ENCODE measurements at places on chromosomes 13 and 19.

DNA sequence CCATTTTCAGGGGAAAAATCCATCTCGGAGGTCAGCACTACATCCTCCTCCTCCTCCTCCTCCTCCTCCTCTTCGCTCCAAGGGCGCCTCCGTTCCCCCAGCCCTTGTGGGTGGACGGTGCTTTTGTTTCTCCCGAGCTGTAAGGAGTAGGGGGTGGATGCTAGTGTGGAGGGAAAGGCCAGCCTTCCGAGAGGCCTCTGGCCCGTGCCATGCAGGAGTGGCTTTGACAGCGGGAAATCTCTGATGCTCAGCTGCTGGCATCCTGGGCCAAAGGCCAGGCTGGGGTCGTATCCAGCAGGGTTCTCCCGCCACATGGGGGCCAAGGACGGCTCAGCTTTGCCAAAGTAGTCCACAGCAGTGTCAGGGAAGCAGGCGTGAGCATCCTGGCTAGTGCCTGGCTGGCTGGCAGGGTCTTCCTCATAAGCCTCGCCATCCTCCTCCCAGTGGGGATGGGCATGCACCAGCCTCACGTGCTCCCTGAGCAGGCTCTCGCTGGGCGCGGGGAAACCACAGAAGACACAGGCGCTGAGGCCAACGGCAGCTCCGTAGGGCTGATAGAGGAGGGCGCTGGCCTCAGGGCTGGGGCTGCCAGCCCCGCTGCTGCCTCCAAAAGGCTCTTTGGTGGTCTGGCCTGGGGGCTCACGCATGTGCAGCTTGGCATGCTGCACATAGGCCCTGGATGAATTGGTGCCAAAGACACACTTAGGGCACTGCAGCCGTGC is 10.5 kb downstream of the WIZ start:
- DNase-seq, result no peak

DNA sequence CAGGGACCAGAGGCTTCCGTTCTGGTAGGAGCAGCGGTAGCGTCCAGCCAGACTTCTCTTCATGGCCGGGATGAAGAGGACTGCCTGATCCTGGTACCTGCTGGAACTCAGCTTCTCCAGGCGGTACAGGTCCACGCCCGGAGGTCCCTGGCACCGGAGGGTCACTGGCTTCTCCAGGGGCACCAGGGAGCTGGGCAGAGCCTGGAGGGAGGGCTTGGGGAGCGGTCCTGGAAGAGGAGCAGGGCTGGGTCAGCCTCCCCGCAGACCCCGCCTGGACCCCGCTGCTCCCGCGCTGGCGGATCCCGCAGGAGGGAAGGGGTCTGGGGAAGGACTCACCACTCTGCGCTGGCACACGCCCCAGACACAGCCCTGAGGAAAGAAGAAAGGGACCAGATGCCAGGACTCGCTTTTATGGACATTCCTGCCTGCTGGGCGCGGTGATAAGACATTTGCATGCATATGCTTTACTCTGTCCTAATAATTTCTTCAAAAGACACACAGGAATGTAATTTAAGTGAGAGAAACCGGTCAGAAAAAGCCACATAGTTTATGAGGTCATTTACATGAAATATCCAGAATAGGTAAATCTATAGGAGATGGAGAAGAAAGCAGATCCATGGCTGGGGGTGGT is 5.8 kb downstream of the GP6 start:
- no peak for DNase-seq

- peak; percentile 70 for DNase-seq
Observed at GRCh38 chr19:42270346-42271044, 1.4 kb downstream of the CIC start.

DNA sequence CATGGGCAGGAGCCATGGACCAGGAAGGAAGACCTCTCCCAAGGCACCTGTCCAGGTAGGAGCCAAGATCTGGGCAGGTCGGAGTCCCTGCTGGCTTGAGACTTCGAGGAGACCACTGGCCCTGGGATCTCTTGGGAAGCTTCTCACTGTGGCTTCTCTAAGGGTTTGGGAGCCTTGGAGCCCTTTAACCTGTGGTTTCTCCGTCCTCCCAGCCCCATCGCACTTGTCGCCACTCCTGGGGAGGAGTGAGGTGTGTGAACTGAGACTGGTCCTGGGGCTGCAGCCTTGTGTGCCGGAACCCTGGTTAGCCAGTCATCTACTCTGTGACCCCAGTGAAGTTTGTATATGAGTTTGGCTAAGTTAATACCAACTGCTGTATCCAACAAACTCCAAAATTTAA is 8.2 kb downstream of the ZNF805 start:
- no peak for DNase-seq

DNA sequence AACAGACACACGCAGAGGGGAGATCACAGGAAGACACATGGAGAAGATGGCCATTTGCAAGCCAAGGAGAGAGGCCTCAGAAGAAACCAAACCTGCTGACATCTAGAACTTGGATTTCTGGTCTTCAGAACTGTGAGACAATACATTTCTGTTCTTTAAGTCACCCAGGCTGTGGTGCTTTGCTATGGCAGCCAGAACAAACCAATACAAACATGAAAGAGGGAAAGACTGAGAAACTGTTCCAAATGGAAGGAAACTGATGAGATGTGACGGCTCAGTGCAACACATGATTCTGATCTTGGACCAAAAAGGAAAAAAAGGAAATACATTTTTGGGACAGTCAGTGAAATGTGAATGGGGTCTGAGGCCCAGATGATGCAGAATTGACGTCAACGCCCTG is 30.2 kb upstream of the SACS start:
- no peak for DNase-seq

- DNase-seq, result no peak
Observed at GRCh38 chr19:12513531-12514061, 29.0 kb upstream of the ZNF709 start.

DNA sequence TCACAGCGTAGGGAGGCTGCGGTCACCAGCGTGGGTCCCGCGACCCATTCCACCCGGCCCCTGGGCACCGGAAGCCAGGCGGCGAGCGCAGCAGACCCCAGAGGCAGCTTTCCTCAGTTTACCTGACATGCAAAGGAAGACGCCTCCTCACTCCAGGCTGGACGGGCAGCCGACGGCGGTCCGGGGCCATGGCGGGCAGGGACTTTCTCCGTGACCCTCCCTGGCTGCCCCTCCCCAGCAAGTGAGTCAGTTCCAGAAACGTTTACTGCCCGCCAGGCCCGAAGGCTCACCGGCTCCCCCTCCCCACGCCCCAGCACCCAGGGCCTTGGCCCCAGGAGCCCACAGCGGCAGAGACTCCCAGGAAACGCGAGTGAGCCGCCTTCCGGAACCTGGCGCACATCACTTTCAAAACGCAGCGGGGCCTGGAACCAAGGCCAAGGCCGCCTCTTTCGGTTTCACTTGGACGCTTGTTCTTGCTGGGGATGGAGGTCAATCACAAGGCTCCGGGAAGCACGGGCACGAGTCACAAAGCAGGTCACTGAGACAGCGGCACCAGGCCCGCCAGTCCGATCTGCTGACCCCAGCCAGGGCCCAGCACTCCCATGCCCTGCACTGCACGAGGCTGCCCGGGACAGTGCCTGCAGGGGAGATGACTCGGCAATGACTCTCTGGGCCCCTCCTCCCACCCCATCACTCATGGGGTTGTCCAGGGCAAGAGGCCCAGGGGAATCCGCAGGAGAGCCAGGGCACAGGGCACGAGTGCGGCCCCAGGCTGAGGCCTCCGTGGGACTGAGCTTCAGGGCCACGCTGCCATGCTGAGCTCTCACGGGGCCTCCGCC is 5.3 kb downstream of the SBNO2 start:
- no peak for DNase-seq

DNA sequence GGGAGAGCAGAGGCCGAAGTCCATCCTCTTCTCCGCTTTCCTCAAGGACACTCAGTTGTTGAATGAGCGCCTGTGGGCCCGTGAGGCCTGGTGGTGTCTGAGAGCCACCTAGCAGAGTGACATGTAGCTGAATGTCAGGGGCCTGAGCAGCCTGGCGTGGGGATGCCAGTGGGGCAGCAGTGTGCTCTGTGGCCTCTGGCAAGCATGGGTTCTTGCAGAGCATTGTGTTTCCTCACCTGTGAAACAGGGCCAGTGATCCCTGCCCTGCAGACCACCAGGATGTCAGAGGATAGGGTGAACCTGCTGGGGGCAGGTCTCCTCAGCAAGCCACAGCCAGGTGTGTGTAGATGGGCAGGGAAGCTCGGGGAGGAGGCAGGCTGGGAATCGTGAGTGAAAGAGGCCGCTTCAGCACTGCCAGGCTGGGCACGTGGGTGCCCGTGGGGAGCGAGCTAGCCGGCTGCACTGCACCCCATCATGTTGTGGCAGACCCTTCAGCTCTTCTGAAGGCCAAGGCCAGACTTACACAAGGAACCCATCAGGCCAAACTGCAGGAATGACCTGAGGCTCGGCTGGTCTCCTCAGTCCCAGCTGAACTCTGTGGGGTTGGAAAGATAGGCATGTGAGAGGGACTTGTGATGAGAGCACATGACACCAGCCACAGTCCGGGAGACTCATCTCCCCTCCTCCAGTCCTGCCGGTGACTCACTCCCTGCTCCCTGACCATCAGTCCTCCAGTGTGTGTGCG is 5.0 kb downstream of the PPP1R37 start:
- DNase-seq, result no peak

DNA sequence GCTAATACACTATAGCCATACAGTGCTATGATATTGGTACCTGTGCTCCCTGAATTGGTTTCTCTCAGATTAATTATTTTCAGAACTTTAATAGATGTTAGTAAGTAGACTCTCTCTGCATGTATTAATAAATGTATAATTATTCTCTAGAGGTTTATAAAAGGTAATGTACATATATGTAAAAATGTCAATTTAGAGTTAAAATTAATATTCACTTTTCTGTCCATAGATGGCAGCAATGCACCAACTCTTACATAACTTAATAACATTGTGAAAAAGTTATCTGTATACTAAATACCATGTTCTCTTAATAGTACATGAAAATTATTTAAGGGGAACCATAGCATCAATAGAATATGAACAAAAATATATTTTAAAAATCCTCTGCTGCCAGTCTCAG is 515.0 kb upstream of the KLHL1 start:
- no peak for DNase-seq

GRCh38 chr13:98823442-98823841 is 71.0 kb upstream of the SLC15A1 start:
- DNase-seq, result no peak

DNA sequence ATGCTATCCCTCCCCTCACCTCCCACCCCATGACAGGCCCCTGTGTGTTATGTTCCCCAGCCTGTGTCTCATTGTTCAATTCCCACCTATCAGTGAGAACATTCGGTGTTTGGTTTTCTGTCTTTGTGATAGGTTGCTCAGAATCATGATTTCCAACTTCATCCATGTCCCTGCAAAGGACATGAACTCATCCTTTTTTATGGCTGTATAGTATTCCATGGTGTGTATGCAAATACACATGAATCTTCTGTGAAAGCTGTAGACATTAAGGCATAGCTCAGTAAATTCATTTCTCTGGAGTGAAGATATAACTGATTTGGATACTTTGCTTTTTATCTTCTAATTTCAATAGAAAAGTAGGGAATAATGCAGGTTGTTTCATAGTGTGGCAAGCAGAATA is 125.8 kb upstream of the C1QTNF9B start:
- no peak for DNase-seq

DNA sequence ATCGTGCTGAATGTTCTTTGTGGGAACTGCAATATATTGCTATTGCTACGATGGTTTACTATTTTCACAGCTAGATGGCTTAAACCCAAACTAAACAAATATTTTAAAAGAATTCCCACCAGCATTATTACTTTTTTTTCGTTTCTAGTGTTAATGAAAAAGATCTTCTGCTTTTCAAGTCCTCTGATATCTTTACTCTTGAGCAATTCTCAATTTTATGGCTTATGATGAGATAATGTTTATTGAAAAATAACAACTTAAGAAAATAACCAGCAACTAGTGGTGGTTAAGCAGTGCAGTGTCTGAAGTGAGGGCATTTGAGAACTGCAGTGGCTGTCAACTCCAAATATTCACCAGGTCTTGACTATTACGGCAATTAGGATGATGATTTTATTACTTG is 360.4 kb downstream of the ENOX1 start:
- no peak for DNase-seq

- no peak for DNase-seq
Observed at GRCh38 chr13:98173431-98174152, 3.5 kb downstream of the RNF113B start.

- DNase-seq, result no peak
Observed at GRCh38 chr13:109436055-109436622, 350.2 kb downstream of the IRS2 start.

DNA sequence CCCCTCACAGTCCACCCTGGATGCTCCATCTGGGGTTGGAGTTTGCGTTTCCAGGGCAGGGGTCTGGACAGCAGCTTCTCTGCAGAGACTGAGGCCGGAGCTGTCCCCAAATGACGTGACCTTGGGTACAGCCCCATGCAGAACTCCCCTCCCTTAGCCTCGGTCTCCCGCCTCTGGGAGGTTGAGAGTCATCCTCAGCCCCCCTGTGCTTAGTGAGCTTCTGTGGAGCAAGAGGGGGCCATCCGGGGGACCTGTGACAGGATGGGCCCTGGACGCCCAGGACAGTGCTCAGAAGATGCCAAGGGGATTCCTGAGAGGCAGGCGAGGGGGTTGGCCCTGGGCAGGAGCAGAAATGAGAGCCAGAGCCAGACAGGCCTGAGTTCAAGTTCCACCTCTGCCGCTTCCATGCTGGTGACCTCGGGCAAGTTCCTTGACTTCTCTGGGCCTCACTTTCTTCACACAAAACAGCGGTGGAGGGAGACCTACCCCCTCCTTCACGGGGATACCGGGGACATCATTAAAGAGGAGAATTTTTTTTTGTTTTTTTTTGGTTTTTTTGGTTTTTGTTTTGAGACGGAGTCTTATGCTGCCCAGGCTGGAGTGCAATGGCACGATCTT is 20.3 kb downstream of the SMIM24 start:
- DNase-seq, result no peak

GRCh38 chr13:40983259-40983658 is 35.9 kb downstream of the ELF1 start:
- no peak for DNase-seq

GRCh38 chr13:93603043-93603442 is 376.4 kb downstream of the GPC6 start:
- no peak for DNase-seq

DNA sequence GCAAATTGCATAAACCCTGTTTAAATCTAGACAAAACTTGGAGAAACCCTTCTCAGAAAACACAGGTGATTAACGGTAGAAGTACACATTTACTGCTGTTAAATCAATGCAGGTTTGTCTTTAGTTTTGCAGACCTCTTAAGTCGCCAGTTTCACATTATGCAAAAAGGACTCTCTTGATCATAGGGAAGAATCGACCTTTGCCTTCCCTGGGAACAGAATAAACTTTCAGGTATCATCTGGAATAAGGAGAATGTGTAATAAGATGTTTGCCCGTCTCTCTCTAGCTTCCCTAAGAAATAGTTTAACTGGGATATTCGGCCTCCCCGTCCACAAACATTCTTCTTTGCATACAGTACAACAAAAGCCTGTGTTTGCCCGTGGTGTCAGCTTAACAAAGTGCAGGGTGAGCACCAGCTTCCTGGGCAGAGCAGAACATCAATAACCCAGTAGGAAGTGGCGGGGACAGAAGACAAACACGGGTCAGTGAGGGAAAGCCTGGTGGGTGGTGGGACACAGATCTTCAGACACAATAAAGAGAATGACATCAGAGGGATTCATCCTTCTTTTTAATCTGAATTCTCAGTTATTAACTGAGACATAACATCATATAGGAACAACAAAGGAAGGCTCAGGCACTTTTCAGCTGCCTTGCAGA is 1077.7 kb upstream of the SLC10A2 start:
- DNase-seq, result no peak

GRCh38 chr19:19691683-19692082 is 23.0 kb downstream of the ZNF101 start:
- DNase-seq, result no peak

Data from GM13977 (cell line).